ENCODE measurements at places on chromosomes 6 and 20. TPM values are rescaled to one million over a fixed set of nuclear protein-coding genes. Genes with fewer than 3 reads are reported as not detected.

DNA sequence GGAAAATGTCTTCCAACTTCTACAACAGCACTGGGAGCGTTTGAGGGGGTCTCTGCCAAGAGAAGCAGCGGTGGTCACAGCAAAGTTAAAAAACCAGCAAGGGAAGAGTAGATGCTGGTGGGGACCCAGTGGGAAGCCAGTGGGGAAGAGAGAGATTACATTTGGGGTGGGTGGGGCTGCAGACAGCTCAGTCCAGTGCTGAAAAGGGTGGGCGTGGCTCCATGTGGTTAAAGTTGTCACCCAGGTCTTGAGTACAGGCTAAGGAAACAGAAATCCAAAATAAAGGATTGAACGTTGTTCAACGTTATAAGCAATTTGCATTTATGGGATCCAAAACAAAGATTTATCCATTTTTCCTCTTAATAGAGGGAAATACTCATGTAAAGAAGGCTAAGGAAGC is 106.3 kb upstream of the LY86 start:
- no peak for DNase-seq

DNA sequence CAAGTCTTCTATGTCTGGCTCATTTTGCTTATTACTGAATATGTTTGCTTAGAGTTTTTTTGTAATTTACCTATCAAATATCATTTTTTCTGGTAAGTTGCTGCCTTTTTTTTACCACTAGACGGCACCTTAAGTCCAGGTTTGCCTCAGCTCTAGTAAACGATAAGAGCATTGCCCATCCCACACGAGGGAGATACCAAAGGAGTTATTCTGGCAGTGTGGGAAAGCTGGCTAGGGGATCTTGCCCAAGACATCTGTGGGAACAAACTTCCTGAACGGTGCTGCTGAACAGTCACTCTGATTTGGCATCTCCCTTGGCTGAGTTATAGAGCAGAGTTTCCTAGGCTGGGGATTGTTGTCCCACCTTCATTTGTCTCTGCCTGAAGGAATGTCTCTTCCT is 306.4 kb downstream of the COL12A1 start:
- no peak for DNase-seq

DNA sequence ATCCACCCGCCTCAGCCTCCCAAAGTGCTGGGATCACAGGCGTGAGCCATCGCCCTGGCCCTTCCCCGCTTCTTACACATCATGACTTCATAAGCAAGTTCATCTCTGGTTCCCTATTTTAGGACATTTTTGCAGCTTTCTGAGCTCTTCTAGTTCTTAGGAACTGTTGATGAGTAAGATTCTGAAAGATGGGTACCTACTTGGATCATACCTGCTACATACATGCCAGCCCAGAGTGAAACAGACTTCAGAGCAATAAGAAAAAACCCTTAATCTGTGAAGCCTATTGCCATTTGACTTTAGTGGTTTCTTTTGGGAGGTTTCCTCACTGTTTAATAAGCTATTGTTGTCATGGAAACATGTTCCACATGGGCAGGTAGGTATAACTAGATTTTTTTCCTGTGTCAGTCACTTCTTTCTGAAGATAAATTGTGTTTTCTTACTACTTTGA is 27.9 kb upstream of the TMEM217 start:
- DNase-seq, result no peak

- DNase-seq, result no peak
These were observed 7.0 kb downstream of the SERAC1 start for GRCh38 chr6:158160932-158161539.

DNA sequence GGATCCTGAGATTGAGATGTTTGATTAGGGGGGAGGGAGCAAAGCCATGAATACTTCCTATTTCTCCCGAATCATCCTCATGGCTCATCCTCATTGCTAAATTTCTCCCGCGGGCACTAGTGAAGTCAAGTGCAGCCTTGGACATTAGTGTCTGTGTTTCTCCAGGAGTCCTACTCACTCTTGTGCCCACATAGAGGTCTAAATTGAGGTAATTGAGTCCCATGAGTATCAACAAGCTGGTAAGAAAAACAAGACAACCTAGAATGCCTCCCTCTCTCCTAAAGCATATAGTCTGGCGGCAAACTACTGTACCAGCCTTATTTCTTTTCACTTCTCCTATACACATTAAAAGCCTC is 420 bp downstream of the CENPQ start:
- no peak for DNase-seq

DNA sequence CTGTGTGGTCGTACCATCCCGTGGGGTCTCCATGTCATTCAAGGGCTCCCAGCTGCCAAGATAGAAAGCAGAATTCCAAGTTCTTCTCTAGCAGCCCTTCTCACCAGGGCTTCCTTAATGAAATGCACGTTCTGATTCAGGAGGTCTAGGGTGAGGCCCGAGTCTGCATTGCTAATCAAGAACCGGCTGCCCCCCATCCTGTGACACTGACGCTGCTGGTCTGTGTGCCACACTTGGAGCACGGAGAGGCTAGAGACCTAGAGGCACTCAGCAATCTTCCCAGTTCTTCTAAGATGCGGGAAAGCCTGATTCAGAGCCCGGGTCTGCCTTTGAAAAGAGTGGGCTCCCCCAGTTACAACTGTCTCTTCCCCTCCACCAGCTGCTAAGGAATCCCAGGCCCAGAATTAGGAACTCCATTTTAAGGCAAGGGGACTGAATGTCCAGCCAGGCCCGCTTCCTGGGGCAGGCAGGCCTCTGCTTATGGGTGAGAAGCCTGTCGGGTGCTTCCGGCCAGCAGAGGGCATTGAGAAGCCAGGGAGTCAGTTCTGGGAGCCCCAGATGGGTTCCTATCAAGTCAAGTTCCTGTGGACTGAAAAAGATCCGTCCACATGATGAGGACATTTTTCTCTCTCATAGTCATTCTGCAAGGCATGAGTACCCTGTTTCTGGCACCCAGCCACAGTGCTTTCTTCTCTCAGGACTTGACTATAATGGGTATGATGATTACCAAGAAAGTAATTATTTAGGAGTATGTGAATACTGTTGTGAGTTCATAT is 69.8 kb upstream of the RIN2 start:
- DNase-seq, result peak; percentile 81

DNA sequence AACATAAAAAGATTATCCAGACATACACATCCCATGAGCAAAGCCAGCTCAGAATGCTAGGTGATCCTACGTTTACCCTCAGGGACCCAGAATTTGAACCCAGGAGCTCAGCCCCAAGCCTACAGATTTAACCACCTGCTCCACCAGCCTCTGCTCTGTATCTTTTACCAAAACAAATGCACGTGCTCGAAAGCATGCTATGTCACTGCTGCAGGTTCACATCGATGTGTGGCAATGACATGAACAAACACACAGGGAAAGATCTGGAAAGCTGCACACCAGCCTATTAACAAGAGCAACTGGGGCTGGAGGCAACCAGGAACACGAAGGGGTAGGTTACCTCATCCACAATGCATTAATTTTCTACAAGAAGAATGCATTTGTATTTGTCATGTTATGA is 32.1 kb downstream of the PREX1 start:
- no peak for DNase-seq

GRCh38 chr6:160106701-160107100 is 14.9 kb upstream of the SLC22A1 start:
- no peak for DNase-seq

- no peak for DNase-seq
These were observed 330.1 kb downstream of the RIMS1 start for GRCh38 chr6:72216222-72217068.

DNA sequence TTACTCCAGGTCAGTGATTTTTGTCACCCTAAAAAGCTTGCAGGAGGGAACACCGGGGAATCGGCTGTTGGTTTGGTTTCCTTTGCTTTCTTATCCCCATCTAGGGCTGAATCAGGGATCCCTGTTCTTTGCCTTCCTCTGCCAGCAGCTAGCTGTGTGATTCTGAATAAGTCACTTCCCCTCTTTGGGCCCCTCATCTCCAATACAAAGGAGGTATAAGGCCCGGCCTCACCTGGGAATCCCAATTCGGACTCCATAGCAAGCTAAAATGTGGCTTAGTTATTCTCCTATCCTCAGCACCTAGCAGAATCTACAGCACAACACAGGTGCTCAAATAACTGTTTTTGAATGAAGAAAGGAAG is 18.5 kb upstream of the ARMC12 start:
- no peak for DNase-seq

GRCh38 chr20:19601126-19601810 is 156.8 kb upstream of the RIN2 start:
- DNase-seq, result no peak

DNA sequence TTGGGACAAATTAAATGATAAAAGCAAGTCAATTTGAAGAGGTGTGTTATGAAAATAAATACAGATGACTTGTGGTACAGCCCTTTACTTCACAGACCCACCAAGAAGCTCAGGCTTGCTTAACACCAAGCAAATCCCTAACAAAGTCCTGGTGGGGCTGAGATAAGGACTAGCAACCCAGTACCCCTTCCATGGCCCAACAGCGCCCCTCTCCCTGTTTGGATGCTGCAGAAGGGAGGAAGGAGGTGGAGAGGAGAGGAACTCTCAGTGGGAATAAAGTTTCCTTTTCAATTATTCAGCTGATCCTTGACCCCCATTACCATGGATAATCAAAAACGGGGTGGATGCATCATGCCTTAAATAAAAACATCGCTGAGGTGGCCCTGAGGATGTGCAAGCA is 4.5 kb upstream of the ZNF831 start:
- no peak for DNase-seq

GRCh38 chr20:906703-907270 is 9.3 kb downstream of the ANGPT4 start:
- DNase-seq, result no peak

DNA sequence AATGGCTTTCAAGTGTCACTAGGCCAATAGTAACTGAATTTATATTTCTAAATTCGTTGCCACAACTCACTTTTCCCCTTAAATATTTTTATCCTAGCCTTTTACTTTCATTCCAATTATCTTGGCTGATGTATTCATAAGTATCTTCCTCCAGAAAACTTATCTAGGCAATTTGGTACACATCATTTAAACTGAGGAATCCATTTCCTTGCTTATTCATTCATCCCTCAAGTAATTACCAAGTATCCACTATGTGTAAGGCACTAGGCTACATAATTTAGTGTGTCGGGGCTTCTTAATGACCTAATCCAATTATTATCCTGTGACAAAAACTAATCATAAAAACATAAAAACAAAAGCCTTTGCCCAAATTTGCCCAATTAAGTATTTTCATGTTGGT is 258.3 kb upstream of the TCF21 start:
- DNase-seq, result no peak

GRCh38 chr6:128068119-128068479 is 167.2 kb upstream of the THEMIS start:
- no peak for DNase-seq

DNA sequence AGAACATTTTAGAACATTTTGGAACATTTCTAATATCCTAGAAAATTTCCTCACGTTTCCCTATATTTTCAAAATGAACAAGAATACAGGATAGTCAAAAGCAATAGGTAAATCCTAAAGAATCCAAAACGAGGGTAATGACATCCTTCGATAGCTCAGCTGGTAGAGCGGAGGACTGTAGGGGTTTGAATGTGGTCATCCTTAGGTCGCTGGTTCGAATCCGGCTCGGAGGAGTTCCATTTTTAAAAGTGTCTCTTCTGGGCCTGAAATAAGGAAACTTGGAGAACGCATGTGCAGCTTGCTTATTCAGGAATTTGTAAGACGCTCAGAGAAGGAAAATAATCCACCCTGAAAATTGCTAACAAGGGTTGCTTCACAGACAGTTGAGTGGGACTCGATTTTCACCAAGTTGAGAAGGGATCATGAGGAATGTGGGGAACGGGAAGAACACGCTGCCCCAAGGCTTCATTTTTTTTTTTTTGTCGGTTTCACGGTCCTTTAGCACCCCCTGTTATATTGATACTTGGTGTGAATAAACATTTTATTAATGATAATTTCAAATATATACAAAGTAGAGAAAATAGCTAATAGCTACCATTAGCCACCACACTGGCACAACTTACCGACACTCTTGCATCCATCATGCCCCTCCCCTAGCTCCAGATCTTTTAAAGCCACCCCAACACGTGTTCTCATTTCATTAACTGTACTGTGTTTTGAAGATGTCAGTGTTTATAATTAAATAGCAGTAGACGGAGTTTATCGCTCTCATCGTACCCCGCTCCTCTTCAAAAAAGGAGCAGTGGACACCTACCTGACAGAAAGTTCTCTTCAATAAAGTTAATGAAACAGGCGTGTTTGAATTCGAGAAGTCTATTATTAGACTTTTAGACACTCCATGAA is 1.8 kb upstream of the ABT1 start:
- peak; percentile 6 for DNase-seq

DNA sequence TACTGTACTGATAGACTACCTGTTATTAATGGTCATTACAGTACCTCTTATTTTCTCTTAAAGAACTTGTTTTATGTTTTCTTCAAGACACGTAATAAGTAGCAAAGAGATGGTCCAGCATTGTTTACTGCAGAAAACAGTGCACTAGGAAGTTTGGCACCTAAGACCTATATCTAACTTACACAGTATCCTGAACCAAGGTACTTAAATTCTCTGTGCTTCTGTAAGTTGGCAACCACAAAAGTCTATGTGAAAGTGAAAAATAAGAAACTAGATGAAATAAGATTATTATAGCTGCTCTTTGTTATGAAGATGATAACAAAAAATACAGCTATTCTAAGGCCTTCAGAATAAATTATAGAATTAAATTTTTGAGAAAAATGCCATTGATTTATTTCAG is 411.7 kb upstream of the SOX4 start:
- DNase-seq, result no peak

GRCh38 chr20:63014710-63015109 is 7.9 kb upstream of the BHLHE23 start:
- DNase-seq, result no peak

GRCh38 chr6:70506321-70506720 is 60.4 kb upstream of the SDHAF4 start:
- no peak for DNase-seq

DNA sequence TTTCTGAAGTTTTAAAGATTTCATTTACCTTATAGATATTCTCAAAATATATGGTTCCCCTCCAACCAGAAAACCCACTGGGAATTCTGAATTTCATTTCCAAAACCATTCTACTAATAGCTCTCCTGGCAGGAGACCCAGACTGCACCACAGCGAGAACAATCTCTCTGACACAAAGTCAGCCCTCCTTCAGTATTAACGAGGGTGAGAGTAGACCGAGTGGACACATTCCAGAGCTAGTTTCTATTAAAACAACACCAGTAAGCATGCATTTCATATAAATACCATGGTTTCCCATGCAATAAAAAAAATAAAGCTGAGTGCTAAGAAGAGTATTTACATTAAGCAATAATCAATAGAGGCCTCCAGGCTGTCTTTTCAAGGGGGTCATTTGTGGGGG is 899.6 kb upstream of the SLC35B3 start:
- no peak for DNase-seq

DNA sequence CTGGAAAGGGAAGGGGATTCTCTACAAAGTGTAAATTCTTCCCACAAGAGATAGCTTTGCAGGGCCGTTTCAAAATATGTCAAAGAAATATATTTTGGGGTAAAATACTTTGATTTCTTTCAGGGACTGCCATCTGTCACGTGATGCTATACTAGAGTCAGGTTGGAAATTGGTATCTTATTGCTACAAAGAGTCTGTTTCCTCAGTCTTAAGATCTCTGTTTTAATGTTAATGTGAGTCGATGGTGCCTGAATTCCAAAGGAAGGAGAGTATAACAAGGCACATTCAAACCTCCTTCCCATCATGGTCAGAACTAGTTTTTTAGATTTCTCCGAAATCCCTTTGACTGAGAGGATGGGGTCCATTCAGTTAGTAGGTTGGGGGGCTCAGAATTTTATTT is 36.3 kb upstream of the PDE7B start:
- no peak for DNase-seq

The SCUBE3 gene
- total RNA-seq, result 4.7 TPM

The KHDC1L gene
- not detected for total RNA-seq

The DLK2 gene
- total RNA-seq, result not detected

The ENPP5 gene
- 0.94 TPM for total RNA-seq

The PTCRA gene
- not detected for total RNA-seq

The TDRD6 gene
- not detected for total RNA-seq

The SLC22A16 gene
- not detected for total RNA-seq

The SNTA1 gene
- total RNA-seq, result 41.8 TPM

All from SJSA1 (cell line).